Fibroblast of skin of right biceps (primary cell): ENCODE measurements at places on chromosomes 4 and X.

GRCh38 chr4:61376301-61376700 is 176.2 kb downstream of the ADGRL3 start:
- DNase-seq = no peak

DNA sequence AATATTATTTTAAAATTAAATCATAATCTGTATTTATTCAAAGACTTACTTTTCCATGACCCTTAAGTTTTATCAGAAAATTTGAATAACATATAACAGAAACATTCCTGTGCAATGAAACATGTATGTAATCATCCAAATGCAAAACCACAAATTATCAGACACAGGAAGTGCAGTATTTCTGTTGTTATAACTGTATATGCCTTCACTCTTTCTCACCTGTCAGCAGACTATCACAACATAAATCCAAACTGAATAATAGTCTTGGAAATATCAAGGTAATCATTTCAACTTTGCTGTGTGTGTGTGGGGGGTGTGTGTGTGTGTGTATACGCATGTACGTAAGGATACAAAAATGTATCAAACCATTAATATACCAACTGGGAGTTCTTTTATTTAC is 285.9 kb downstream of the SLC7A11 start:
- DNase-seq = peak; percentile 66

DNA sequence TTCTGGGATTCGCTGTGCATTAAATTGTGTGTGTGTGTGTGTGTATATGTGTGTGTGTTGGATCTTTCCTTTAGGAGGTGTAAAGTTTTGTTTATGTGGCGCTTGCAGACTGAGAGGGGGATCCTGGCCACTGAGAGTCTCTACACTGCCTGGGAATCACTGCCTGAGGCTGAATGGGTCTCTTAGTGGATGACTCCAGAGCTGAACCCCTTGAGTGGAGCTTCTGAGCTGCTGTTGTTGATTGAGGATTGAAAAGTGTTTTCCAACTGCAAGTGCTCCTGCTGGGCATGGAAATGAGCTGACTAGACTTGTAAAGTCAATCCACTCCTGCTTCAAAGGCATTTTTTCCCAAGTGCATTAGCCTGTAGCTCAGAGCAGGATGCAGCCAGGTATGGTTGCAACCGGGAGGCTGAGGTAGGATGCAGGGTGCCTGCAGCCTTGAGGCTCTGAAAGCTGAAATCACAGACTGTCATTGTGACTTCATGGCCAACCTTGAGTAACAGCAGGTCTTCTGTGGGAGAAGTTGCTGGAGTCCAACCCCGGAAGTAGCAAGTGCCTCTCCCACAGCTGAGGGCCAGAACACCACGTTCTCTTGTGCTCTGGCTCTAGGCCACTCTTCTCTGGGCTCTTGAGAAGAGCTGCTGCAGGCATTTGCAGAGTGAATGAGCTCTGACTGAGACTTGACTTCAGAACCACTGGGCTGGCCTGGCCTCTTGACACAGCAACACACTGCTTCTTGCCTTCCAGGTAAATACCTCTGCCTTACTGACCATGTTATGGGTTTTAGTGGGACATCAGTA is at the start of gene TBX22:
TSS of gene TBX22 (plus strand) at position 613 of the 800 bp plus-strand sequence. CDS start 7,517 bp downstream, outside the sequence.
- no peak for DNase-seq

DNA sequence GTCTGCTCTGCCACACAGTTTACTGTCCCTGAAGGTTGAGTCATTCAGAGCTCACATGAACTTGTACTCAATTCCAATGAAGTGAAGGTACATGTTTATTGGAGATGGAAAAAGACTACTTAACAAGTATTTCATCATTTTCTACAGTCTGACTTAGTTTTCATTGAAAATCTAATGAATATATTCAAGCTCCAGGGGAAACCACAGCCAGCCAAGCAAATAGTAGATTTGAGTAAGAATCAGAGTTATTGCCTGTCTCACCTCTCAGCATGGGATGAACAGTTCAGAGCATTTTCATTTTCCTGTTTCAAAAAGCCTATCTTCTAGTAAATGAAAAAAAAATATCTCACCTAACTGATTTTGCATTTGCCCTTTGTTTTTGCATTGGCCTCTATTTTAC is 1249.4 kb upstream of the DIAPH2 start:
- DNase-seq = no peak

- DNase-seq = no peak
Measured at GRCh38 chrX:15107367-15107988, 162.4 kb downstream of the ASB9 start.

GRCh38 chr4:3226944-3227343 is 22.0 kb upstream of the MSANTD1 start:
- DNase-seq = no peak

GRCh38 chr4:94084155-94084554 is 123.5 kb upstream of the SMARCAD1 start:
- DNase-seq = no peak

GRCh38 chr4:125387770-125388169 is 73.0 kb downstream of the FAT4 start:
- DNase-seq = peak; percentile 44

DNA sequence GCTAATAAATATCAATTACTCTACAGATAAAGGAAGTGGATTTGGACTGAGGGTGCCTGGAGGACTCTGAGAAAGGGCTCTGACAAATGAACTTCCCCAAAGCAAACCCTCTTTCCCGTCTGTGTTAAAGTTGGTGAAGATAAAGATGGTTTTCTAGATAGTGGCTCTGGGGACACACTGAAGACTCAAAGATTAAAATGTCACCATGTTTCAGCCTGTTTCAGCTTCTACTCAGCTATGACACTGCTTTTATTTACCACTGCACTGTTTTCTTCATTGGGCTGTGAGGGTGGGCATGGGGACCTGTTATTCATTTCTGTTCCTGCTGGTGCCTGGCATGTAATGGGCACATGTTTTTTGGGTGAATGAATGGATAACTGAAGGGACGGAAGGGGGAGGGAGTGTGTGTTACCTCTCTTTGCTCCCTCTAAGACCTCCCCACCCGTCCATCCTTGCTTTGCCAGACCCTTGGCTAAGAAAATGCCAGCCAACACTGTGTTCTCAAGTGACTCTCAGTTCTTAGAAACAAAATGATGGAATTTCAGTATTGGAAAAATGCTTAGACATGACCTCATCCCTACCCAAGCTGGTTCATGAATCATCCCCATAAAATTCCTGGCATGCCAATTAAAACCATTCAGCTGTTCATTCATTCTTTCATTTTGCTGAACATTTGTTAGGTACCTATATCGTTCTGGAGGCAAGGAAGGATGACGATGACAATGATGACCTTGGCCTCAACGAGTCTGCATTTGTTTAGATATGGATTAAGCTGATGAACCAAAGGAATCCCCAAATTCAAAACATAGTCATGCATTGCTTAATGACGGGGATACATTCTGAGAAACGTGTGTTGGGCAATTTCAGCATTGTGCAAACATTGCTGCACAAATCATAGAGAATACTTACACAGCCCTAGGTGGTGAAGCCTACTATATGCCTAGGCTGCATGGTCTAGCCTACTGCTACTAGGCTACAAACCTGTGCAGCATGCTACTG is 13.4 kb upstream of the STK32B start:
- DNase-seq = peak; percentile 95

DNA sequence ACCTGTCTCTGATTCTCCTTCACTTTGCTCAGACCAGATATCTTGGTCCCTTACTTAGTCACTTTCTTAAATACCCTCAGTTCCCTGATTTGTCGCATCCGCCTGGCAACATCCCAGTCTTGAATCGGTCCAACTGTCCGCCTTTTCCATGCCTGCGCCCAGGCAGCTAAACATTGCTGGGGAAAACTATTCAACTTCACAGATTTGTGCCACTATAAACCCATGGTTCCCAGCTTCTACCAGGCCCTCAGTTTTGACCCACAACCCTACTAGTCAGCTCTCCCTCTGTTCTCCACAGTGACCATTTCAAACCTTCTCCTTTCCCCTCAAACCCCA is 451 bp upstream of the FGD1 start:
- DNase-seq = no peak
